MM.1S (cell line): ENCODE measurements at places on chromosomes 12 and 14.

DNA sequence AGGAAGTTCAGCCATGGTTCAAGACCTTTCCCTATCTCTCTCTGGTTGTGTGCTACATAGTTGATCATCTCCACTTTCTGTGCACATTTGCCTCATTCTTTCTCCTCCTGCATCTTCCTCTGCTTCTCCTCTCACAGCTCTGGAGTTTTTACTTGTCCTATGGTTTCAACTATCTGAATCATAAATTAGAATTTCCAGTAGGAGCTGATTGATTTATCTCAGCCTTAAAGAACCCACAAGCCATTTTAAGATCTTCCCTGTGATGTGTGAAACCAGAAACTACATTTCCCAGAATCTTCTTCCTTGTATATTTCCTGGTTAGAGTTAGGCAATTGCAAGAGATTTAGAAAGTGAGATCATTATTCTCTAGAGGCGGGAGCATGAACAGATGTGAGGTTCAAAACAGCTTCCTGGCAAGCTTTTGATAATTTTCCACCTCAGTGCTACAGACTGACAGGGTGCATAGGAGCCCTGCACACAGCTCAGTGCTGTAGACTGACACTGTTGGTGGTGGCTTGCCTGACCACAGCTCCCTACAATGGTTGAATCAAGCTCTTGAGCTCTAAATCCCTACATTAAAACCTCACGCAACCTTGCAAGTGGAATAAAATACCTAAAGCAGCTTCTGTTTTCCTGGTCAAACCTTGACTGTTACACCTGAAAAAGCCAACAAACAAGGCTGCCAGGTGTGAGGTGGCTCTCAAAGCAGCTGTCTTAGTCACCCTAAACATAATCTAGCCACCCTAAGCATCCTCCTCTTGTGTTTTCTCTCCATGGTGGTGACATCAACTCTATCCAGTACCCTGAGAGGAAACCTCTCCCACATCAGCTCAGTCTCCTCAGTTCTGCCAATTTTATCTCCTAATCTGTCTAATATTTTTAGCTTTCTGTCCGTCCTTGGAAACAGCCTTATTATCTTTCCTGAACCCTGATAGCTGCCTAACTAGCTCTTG is 21.5 kb upstream of the IFNG start:
- no peak for DNase-seq

- no peak for DNase-seq
Measured at GRCh38 chr14:71967704-71968103, 35.5 kb downstream of the RGS6 start.

DNA sequence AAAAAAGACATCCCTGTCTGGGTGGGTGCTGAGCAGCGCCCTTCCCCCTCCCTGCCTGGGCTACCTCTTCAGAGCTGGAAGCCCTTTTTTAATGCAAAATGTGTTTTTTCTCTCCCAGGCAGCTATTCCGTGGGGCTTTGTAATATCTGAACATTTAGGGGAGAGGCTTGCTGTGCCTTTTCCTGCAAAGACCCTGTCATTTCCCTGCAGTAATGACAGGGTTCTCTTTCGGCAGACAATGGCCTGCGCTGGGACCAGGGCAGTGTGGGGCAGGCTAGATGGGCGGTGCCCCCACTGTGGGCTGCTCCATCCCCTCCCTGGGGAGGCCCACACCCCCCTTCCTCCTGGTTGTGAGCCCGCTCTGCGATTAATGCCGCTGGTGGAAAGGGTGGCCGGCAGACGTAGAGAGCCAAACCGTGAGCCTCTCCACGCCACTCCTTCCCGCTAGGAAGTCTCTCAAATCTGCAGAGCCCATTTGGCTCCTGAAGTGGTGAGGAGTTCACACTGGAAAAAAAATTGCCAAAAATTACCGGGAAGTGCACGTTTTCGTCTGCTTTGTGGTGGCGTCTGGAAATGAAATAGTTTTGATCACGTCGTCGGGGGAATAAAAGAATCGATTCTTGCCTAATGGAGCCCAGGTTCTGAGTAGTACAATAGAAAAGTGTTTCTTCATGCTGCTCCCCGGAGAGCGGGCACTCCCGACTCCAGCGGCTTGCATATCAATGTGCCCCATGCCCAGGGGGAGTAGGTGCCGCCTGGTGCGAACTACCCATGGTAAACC is 31.5 kb downstream of the KIF26A start:
- DNase-seq: no peak

DNA sequence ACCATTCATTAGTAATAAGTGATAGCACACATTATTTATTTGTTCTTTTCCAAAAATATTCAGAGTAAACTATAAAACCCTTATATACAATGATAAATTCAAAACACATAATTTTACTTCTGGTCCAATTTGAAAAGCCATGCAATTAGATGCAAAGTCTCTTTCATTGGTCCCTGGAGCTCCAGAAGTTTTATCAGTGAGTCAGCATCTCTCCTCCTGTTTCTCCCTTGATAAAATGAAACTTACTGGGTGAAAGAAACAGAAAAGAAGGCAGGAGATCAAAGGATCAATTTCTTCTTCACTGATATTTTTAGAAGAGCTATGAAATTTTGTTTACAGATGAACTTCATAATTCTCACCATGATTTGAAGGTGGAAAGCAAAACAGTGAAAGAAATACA is 47.5 kb downstream of the IFNG start:
- DNase-seq: no peak

- DNase-seq: no peak
Measured at GRCh38 chr12:12947902-12948301, 4.1 kb downstream of the GPRC5D start.

GRCh38 chr14:39447175-39447661 is 15.0 kb upstream of the FBXO33 start:
- no peak for DNase-seq

DNA sequence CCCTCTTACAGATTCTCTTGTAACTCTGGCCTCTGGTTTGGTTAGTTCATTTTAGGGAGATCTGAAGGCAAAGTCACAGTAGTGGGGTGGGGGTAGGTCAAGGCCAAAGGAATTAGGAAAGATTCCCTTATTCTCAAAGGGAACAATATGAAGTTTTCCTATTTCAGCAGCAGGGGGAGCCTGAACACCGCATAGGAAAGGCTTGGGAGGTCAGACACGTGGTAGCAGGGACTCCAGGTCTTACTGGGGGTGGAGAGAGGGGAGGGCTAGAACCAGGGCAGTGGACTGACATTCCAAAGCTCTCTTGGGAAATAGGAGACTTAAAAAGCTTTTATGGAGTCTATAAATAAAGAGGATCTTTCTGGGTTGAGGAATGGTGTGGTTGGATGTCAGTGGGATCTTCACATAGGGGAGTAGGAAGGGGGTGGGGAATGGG is 1.3 kb downstream of the ZC3H10 start:
- DNase-seq: peak; percentile 83

DNA sequence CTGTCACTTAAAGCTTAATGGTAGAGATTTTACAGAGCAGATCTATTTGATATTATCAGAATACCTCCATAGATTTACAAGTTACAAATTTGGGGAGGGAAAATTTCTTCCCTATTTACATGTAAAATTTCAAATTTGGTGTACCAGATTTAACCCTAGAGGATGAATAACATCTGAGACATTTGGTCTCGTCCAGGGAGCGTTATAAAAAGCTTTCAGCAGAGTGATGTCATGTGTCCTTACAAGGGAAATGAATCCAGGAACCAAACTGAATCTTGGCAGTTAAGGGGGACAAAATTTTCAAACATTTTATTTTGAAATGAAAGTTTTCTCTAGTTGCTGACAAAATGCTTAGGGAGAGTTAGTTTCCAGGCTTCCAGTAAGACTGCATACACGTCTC is 4.5 kb upstream of the CDK17 start:
- no peak for DNase-seq

DNA sequence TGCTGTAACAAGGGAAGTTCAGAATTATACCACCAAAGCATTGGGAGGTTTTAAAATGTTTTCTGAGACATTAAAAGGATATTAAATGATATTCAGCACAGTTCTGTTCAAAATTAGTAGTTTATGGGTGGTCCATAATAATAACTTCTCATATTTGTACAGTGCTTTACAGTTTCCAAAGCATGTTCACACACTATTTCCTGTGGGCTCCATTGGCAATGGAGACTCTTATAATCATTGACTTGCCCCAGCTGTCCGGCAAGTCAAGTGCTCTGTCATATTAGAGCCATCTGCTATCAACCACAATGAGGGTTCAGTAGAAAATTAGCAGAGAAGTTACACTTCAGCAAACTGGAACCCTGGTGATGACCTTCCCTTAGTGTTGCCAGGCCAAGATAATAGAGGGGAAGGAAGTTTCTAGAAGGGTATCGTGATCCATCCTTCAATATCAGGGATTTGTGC is 526.6 kb upstream of the CCDC196 start:
- DNase-seq: no peak

- no peak for DNase-seq
Measured at GRCh38 chr12:2391740-2392331, 339.0 kb downstream of the CACNA1C start.

DNA sequence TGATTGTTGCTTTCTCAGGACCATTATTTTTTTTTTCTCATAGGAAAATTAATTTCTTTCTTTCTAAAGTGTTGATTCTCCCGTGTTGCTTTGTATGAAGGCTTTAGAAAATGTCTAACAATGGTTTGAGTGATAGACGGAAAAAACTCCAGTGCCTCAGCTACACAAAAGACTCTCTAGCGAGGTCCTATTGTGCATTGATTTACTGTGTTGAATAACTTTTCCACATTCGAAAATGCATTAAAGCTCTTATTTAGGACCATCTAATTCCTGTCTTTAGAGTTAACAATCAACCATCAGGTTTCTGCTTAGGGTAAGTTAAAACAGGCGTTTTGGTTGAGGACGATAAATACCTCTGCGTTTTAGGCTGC is 99.6 kb downstream of the PTPN11 start:
- no peak for DNase-seq

- DNase-seq: no peak
Measured at GRCh38 chr14:36663404-36664321, 2.0 kb downstream of the PAX9 start.

DNA sequence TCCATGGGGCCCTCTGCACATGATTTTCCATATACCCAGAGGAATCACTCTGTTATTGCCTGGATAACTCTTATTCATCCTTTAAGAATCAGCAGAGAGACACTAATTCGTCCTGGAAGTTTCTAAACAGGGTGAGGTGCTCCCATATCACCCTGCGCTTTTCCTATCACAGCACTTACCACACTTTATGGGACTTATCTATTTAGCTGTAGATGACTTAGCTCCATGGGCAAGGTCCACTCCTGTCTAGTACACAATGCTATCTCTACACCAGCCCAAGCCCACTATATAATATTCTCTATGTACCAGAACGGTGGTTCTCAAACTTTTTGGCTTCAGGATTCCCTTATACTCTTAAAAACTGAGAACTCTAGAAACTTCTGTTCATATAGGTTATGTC is 111.7 kb downstream of the EFCAB11 start:
- no peak for DNase-seq

DNA sequence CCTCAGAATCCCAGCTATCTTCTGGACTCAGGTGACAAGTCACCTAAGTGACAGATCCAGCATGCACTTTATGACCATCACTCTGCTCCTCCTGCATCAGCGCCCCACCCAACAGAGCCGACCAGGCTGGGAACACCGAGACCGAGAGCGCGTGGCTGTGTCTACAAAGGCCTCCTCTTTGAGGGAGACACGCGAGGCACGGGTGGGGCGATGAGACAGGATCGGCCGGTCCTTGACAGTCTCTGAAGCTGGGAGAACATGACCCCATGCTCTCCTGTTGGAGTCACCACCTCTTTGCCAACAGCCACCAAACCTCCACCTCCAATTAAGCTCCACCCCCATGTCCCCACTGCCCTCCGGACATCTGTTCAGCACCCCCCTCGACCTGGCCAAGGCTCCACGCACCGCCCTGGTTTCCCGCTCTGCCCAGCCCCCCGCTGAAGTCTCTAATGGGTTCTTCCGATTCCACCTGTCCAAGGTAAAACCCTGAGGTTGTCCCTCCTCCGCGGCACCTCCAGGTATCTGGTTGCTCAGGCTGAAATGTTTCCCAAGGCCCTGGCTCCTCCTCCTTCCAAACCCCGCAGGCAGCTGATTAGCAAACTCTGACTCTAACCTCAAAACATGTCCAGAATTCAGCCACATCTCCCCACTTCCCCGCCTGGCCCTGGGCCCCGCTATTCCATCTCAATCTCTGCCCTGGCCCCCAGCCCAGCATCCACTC is 31.5 kb downstream of the HSP90AA1 start:
- no peak for DNase-seq

DNA sequence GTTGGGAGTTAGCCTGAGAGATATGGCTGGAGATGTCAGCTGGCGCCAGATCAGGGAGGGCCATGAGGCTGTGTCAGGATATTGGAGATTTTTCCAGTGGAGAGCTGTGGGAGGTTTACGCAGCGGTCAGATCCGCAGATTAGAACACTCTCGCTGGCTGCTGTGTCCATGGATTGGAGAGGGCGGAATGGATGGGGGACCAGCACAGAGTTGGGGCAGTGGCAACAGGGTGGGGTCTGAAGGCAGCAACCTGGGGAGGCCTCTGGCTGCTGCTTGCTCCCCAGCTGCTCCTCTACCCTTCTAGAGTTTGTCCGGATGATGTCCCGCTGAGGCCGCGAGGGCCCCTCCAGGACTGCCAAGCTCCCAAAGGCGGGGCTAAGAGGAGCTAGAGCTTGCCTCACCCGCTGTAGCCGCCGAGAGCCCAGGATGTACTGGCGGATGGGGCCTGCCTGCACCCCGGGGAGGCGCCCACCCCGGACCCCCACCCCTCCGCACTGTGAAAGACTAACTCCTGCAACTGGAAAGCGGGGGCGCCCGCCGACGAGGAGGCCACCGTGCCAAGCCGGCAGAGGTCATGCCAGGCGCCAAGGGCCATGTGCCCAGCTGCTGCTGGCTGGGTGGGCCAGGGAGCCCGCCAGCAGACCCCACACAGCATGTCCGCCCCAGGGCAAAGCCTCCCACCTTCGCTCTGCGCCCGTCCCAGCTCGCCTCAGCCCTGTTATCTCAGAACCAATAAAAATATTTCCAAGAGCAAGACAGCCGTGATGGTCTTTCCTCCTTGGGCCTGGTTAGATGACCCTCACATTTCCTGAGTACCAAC is 20.2 kb upstream of the MLEC start:
- DNase-seq: no peak

DNA sequence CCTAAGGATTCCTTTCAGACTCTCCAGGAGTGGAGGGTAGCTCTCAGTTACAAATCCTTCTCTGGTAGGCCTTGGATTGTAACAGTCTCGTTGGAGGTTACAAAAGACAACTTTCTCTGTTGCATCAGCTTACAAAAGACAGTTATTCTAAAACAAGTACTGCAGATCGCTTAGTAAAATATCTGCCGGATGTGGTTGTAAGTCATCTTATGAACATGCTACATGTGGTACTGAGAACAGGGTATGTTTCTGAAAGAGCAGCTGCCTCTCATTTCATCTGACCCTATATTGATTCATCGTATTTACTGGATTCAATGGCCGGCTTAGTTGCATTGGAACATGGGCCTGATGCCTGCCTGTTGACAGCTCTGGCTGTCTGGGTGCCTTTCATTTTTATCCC is 157.4 kb downstream of the PTCSC3 start:
- DNase-seq: no peak

GRCh38 chr14:78292003-78292402 is 121.8 kb downstream of the NRXN3 start:
- DNase-seq: no peak

GRCh38 chr14:58747181-58747580 is 109.4 kb downstream of the DACT1 start:
- DNase-seq: no peak
